Fibroblast of the aortic adventitia (primary cell): ENCODE measurements at places on chromosomes 1 and 21.
A peak's percentile ranks its signal among the peaks of the same experiment; 100 is the strongest.

DNA sequence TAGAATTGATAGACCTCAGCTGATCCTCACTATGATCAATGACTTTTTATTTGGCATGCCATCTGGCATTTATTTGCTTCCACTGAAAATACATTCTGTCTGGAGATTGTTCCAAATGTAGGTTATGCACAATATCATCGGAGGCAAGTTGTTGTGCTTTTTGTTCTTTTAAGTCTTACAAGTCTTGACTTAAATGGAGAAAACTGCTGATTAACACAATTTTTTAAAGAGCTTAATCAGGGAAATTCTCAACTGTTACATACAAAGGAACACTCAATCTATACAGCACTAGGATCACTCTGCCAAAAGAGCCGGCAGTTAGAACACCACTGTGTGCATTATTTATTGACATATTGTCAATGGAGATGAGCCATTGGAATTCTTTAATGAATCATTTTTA lies 19.2 kb downstream of the CYYR1 start:
- DNase-seq = no peak

- DNase-seq = no peak
Measured at GRCh38 chr1:89347296-89347695, 16.6 kb upstream of the GBP6 start.

DNA sequence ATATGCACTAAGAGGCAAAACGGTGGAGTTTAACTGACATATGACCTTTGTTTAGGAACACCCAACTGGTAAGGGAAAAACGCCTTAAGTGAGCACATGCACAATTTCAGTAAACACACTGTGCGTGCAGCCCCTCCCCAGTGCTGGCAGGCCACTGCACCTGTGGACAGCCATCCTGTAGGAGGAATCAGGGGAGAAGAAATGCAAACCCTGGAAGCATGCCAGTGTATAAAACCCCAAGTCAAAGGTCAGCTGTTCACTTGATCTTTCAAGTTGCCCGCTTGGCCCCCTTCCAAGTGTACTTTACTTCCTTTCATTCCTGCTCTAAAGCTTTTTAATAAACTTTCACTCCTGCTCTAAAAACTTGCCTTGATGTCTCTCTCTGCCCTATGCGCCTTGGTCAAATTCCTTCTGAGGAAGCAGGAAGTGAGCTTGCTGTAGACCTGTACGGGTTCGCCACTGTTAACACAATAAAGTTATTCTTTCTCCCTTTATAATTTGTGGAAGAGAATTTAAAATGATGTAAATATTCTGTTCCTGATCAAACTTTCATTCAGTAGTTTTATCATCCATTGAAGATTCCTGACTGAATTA lies 31.8 kb downstream of the USP25 start:
- DNase-seq = no peak

- no peak for DNase-seq
Measured at GRCh38 chr1:30184393-30185141, 538.8 kb downstream of the MATN1 start.

- DNase-seq = no peak
Measured at GRCh38 chr1:34842952-34843371, 16.6 kb downstream of the SMIM12 start.

DNA sequence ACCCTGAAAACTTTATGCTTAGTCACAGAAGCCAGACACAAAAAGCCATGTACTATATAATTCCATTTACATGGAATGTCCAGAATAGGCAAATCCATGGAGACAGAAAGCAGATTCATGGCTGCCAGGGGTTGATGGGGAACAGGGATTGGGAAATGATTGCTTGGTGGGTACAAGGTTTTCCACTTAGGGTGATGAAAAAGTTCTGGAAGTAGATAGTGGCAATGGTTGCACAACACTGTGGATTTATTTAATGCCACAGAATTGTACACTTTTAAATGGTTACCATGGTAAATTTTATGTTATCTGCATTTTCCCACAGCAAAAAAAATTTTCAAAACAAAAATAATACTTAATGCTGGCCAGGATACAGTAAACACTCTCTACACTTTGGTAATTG lies 40.6 kb downstream of the ENAH start:
- peak; percentile 58 for DNase-seq

DNA sequence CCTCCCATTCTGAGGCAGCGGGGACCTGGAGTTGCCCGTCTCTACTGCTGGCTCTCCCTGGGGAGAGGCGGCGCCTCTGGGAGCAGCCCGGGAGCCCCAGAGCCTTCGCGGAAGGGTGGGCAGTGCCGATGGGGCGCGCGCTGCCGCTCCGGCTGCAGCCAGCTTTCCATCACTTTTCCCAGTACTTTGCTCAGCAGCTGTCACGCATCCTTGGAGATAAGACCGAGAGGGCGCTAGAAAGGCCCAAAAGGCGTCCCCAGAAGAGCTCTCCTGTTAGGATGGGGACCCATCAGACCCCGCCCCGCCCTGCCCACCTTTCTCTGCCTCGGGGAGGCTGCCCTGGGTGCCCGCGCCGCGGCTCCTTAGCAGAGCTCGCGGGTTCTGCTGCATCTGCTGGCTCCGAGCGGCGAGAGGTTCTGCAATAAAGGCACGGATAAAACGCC lies 534 bp downstream of the KCNH1 start:
- DNase-seq = no peak
